ENCODE measurements at places on chromosomes 2 and 18.

DNA sequence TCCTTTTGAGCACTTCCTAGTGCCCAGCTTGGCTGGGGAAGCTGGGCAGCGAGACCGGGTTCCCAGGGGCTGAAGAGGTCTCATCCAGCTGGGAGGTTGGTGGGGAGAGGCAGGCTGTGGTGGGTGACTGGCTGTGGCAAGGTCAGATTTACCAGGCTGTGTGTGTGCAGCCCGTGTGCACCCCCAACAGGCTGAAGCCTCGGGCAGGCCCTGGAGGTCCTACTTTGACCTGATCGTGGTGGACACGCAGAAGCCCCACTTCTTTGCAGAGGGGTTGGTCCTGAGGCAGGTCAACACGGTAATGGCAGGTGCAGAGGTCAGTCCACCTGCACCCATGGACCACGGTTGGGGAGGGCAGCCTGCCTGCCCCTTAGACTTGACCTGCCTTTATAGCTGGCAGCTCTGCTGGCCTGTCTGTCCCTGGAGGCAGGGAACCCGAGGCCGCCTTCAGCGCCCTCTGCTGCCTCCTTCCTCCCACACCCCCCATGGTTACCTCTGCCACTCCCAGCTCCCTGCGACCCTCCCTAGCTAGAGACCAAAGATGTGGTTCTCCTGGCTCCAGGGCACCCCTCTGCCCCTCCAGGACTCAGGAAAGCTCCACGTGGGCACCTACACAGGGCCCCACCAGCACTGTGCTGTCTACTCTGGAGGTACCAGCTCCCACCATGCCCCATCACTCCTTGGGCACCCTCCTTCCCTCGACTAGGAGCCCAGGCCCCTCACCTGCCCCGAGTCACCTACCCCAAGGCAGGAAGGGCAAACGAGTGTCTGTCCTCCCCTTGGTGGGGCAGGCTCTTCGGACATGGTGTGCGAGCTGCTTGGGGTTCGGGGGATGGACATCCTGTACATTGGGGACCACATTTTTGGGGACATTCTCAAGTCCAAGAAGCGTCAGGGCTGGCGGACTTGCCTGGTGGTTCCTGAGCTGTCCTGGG, 4.0 kb downstream of the NT5DC4 start:
- no peak overlapping the region for H3K4me3 ChIP-seq
- H3K27me3 ChIP-seq: no peaks in the 10 kb centered on the region
- H3K36me3 ChIP-seq: no peaks in the 10 kb centered on the region
- H3K4me1 ChIP-seq: peaks cover 3% of the 10 kb centered on the region
- DNase-seq: peak; percentile 46
- H3K27ac ChIP-seq: no peak overlapping the region

DNA sequence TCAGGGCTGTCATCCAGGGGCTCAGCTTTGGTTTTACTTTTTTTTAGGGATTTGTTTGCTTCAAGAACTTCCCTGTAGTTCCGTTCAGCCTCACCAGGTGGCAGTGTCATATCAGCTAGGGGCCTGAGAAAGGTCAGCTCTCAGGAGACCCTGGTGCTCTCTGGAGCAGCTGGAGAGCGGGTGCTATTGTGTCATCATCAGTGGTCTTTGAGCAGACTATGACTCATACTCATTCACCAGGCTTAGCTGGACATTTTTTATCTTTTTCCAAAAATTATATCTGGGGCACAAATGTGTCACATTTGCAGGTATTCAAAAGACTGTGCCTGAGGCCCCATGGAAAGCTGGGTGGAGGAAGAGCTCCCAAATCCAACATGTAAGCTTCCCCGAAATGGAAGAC, 24.4 kb downstream of the ZNF892 start:
- peaks cover 15% of the 10 kb centered on the region for H3K36me3 ChIP-seq
- H3K27me3 ChIP-seq: no peaks in the 10 kb centered on the region
- DNase-seq: peak; percentile 67
- H3K4me1 ChIP-seq: no peaks in the 10 kb centered on the region
- H3K27ac ChIP-seq: no peak overlapping the region

DNA sequence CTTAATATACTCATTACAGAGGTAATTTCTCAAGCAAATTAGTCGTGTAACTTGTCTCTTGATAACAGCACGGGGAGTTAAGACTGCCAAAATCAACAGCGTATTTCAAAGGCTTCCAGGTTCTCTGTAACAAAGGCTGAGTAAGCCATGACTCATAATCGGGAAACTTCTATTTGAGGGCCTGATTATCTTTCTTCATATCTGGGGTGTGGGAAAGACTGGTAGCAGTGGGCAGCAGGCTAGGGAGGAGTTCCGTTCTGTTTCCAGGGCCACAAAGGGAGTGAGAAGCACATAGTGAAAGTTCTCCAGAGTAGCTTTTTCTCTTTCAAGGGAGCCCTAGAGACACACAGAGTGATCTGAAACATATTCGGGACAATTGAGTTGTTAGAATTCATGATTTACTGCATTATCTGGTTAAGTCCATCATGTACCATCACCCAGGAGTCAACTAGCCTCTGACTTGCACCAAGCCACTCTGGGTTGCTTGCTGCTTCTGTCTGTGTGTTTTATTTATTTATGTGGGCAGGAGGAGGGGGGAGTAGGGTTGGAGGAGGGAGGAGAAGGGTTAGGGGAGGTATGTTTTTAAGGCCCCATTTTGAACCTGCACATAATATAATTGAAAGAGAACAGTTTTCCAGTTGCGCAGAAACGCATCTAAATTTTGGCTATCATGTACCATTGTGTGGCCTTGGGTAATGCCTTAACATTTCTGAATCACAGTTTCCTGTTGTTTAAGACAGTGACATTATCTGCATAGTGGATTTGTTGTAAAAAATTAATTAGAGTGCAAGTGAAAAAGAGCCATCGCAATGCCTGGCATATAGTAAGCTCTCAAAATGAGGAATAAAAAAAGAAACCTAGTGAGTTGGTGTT, 80.5 kb upstream of the ITPRID2 start:
- H3K27me3 ChIP-seq: peaks cover 7% of the 10 kb centered on the region
- H3K4me3 ChIP-seq: no peak overlapping the region
- DNase-seq: no peak
- H3K4me1 ChIP-seq: peaks cover 11% of the 10 kb centered on the region
- H3K36me3 ChIP-seq: no peaks in the 10 kb centered on the region

DNA sequence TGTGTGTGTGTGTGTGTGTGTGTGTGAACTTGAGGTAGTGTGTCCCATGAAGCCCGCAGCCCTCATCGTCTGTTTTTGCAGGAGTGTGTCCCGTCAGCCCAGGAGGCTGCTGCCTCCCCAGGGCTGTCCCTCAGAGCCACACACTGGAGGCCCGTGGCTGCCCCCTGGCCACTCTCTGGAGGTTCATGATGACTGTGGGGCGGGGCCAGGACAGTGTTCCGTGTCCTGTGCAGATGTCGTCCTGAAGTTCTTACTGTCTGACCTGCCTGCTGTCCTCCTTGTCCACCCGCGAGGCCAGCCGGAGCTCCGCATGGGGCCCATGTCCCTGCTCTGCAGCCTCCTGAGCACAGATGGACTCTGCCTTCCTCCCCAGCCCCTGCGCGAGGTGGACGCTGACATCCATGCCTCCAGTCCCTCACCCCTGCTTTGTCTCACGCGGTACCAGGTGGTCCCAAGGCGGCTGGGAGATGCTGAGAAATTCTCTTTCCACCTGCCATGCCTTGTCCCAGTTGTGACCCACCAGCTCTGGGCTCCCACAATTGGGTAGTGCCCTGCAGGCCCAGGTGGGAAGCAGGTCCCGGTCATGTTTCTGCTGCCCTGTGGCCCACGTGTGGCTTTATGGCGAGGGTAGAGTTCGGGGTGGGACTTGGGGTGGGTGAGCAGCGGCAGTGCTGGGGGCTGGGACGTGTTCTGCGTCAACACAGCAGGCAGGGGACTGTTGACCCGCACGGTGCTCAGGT, 92.8 kb downstream of the NFATC1 start:
- peaks cover 16% of the 10 kb centered on the region for H3K4me1 ChIP-seq
- H3K4me3 ChIP-seq: no peak overlapping the region
- DNase-seq: peak; percentile 3

DNA sequence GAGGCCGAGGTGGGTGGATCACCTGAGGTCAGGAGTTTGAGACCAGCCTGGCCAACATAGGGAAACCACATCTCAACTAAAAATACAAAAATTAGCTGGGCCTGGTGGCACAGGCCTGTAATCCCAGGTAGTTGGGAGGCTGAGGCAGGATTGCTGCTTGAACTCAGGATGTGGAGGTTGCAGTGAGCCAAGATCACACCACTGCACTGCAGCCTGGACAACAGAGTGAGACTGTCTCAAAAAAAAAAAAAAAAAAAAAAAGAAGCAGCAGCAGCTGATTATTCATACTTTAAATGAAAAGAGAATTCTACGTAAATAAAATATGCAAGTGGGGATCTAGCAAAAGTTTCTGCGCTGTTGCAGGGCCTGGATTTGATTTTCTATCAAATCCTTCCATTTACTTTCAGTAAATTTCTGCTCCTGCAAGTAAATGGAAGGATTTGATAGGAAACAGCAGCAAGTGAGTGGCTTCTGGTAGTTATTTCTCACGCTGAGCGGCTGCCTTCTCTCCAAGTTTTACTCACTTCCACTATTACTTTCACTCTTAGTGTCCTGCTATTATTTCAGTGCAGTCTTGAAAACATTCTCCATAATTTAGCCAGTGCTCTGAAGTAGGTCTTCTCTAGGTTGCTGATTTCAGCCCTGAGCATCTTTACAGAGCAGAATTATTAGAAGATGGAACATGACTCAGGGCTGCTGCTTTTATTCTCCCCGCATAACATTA, 68.4 kb downstream of the SLC16A14 start:
- no peaks in the 10 kb centered on the region for H3K36me3 ChIP-seq
- H3K4me3 ChIP-seq: no peak overlapping the region
- no peak overlapping the region for H3K27ac ChIP-seq
- H3K27me3 ChIP-seq: no peaks in the 10 kb centered on the region
- DNase-seq: peak; percentile 40
- H3K4me1 ChIP-seq: peaks cover 2% of the 10 kb centered on the region

GRCh38 chr2:127037476-127037875, 69.5 kb downstream of the BIN1 start:
- H3K4me3 ChIP-seq: no peak overlapping the region
- H3K4me1 ChIP-seq: peaks cover 6% of the 10 kb centered on the region
- H3K27ac ChIP-seq: no peak overlapping the region
- DNase-seq: no peak
- no peaks in the 10 kb centered on the region for H3K36me3 ChIP-seq

GRCh38 chr2:25328152-25329085, 13.3 kb downstream of the DNMT3A start:
- peaks cover 35% of the 10 kb centered on the region for H3K36me3 ChIP-seq
- H3K27ac ChIP-seq: no peak overlapping the region
- no peak for DNase-seq
- no peak overlapping the region for H3K4me3 ChIP-seq
- peaks cover 59% of the 10 kb centered on the region for H3K4me1 ChIP-seq

- H3K36me3 ChIP-seq: peaks cover 5% of the 10 kb centered on the region
- DNase-seq: no peak
- H3K27me3 ChIP-seq: peaks cover 4% of the 10 kb centered on the region
These were observed 604 bp upstream of the STK11IP start for GRCh38 chr2:219596954-219597551.

GRCh38 chr2:58973811-58974281, 732.7 kb upstream of the FANCL start:
- H3K27me3 ChIP-seq: peaks cover 1% of the 10 kb centered on the region
- no peaks in the 10 kb centered on the region for H3K36me3 ChIP-seq
- no peak overlapping the region for H3K4me3 ChIP-seq
- H3K27ac ChIP-seq: no peak overlapping the region
- no peaks in the 10 kb centered on the region for H3K4me1 ChIP-seq

DNA sequence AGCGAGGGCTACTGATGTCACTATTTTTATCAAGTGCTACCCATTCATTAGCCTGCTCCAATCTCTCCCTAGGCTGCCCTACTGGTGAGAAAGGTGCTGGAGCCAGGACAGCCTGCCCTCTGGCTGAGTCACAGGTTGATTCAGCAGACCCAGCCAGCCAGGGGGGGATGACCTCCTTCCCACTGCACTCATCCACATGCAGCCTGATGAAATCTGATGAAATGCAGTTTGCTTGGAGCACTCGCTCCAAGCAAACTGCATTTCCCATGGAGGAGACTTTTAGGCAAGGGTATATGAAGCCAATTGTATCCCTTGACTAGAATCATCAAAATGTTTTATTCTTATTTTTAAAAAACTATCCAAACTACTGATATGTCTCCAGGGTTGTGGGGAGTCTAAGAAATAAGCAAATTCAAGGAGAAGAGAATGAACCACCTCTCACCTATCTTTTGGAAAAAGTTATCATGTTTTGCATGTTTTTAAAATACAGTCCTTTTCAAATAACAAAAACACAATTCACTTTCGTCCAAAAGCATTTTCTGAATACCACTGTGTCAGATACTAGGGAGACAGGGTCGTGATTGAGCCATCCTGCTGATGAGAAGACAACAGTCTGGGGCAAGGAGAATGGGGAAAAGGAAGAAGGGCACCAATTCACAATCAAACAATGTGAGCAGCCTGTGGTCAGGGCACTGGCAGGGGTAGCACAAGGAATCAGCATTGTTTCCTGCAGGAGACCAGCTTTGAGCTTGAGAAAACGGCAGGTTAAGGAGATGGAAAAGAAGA, 128.3 kb downstream of the AFF3 start:
- no peak overlapping the region for H3K27ac ChIP-seq
- H3K27me3 ChIP-seq: no peaks in the 10 kb centered on the region
- no peaks in the 10 kb centered on the region for H3K36me3 ChIP-seq
- H3K4me1 ChIP-seq: no peaks in the 10 kb centered on the region
- DNase-seq: no peak

DNA sequence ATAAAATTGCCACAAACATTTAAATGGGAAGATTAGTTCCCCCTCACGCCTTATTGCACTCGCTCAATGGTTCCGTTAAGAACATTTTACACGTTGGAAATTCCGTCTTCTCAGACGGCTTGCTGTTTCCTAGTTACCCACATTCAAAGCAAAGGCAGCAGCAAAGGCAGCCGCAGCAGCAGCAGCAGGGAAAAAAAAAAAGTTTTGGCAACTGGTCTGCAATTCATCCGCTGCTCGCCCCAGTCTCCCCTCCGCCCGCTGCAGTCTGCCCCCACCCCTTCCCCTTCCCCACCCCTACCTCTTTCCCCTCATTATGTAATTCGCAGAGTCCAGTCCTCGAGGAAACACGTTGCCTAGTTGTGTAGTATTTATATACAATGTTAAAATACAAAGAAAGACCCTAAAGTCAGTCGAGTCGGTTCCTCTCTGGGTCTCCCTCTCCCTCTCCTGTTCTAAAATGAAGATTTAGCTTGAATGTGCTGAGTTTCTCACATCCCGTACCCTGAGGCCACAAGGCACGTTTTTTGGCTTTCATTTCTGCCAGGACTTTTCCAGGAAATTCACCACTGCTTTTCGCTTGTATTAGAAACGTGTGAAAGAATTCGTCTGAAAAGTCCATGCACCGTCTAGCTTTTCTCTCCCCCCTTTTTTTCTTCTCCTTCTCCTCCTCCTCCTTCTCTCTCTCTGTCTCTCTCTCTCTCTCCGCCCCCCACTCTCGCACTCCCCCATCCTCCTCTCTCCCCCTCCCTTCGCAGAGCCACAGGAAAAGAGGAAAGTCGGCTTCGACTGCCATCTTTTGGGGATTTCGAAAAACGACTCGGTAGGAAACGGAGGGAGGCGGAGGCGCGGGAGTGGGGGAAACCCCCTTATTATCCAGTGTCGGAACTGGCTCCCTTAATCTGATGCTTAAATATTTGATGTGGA, 140.0 kb downstream of the MEIS1 start:
- no peaks in the 10 kb centered on the region for H3K36me3 ChIP-seq
- peaks cover 6% of the 10 kb centered on the region for H3K4me1 ChIP-seq

GRCh38 chr2:202335791-202336467, 40.2 kb upstream of the BMPR2 start:
- H3K4me1 ChIP-seq: no peaks in the 10 kb centered on the region
- DNase-seq: no peak
- H3K4me3 ChIP-seq: no peak overlapping the region
- H3K36me3 ChIP-seq: no peaks in the 10 kb centered on the region
- no peaks in the 10 kb centered on the region for H3K27me3 ChIP-seq
